ENCODE measurements at places on chromosomes 1 and 21. TPM values are rescaled to one million over a fixed set of nuclear protein-coding genes. Genes with fewer than 3 reads are reported as not detected.

The MAP1LC3C gene
- total RNA-seq = not detected

The ST6GALNAC5 gene
- not detected for total RNA-seq

The FALEC gene
- 0.60 TPM for total RNA-seq

The LRRC38 gene
- not detected for total RNA-seq

The TMEM51 gene
- 0.80 TPM for total RNA-seq

The LYPD8 gene
- not detected for total RNA-seq

The RAB42 gene
- 0.79 TPM for total RNA-seq

The PAPPA2 gene
- total RNA-seq = not detected

The TNFRSF18 gene
- 11.4 TPM for total RNA-seq

The YBX1 gene
- 529 TPM for total RNA-seq

The PAQR6 gene
- 7.0 TPM for total RNA-seq

The MPZ gene
- total RNA-seq = 9.5 TPM

The HES2 gene
- total RNA-seq = 0.34 TPM

The DEPDC1 gene
- 17.8 TPM for total RNA-seq

The TRAPPC10 gene
- total RNA-seq = 82.7 TPM

The SYTL1 gene
- 105 TPM for total RNA-seq

The LAMC1 gene
- 0.97 TPM for total RNA-seq

The TMPRSS15 gene
- total RNA-seq = not detected

The DYNLT4 gene
- total RNA-seq = 0.97 TPM

The NTMT2 gene
- total RNA-seq = not detected

The DNAJC28 gene
- 1.5 TPM for total RNA-seq

The AIM2 gene
- total RNA-seq = 4.4 TPM

The PLXNA2 gene
- total RNA-seq = 2.0 TPM

The OR2T29 gene
- total RNA-seq = not detected

The ZBED6 gene
- total RNA-seq = 20.7 TPM

The RGS13 gene
- total RNA-seq = 0.08 TPM

The TRNP1 gene
- total RNA-seq = not detected

The CD1B gene
- not detected for total RNA-seq

The LRRC39 gene
- total RNA-seq = 0.94 TPM

The TMIGD3 gene
- total RNA-seq = not detected

The ELAVL4 gene
- total RNA-seq = not detected

The ZFYVE9 gene
- total RNA-seq = 4.5 TPM

The SLC6A17 gene
- not detected for total RNA-seq

The RHCE gene
- 0.25 TPM for total RNA-seq

The LIX1L gene
- 54.0 TPM for total RNA-seq

The CHIT1 gene
- 1.0 TPM for total RNA-seq

The RCSD1 gene
- 131 TPM for total RNA-seq

The CFAP57 gene
- total RNA-seq = not detected

The LAD1 gene
- total RNA-seq = not detected

The TCHHL1 gene
- not detected for total RNA-seq

Measured in activated naive CD8-positive, alpha-beta T cell treated with anti-CD3 and anti-CD28 coated beads, Interleukin-2, amount 10 ng/mL, durations not matched to agents 7 days and 5 days (primary cell).